ENCODE measurements at places on chromosomes 5 and 9.
A peak's percentile ranks its signal among the peaks of the same experiment; 100 is the strongest.

DNA sequence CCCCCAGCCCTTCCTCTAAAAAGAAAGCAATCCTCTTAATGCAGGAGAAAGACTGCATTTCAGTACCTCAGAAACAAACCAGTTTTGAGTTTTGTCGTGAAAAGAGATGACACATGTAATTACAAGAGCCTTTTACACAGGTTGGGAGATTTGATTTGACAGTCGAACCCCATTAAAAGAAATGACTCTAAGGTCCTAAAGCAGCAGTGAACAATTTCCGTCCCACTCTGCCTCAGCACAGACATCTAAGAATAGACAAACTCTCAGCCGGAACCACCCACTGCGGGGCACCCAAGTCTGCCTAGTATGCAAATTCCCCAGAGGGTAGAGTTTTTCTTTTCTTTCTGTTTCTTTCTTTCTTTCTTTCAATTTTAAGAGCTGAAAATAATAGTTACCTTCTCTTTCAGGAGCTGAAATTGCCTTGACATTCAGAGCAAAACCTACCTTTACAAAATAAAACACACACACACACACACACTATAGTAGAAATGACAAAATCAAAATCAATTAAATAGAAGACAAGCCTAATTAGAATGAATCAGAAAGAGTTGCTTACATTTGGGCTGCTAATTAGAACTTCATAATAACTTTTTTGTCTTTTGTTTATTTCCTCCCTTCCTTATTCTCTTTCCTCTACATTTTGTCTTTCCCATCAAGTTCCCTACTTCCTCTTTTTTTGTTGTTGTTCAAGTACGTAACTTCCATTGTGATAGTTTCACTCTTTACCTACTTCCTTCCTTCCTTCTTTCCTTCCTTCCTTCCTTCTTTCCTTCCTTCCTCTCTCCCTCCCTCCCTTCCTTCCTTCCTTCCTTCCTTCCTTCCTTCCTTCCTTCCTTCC lies 65.1 kb downstream of the BASP1 start:
- DNase-seq, result no peak

DNA sequence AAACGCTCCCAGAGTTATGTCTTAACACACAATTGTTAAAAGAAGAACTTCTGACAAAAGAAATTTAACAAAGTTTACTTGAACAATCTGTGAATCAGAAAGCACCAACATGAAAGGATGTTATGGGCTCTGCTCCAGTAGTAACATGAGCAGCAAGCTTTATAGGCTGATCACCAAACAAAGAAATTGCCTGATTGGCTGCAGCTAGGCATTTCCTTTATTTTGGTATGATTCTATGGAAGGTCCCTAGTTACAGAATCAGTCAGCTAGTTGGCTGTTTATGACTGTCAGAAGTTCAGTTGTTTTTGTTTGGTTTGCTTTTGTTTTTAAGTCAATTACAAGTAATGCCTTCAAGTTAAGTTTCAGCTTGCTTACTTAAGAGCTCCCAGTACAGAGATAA lies 102.4 kb upstream of the SMC2 start:
- DNase-seq, result no peak

DNA sequence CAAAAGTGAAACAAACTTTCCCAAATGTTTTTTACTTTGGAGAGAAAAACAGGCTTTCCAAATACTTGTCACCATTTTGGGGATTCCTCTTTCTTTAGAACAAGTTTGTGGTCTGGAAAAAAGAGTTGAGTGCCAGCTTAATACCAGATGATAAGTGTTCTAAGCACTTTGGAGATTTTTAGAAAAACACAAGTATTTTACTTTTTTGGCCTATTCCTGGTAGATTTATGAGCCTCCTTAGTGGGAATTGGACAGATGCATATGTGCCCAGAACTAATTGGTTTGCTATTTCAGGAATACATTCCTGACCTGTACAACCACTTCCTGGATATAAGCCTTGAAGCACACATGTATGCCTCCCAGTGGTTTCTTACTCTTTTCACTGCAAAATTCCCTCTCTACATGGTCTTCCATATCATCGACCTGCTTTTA lies 40.5 kb downstream of the GPR21 start:
- DNase-seq, result no peak

GRCh38 chr5:10222326-10222725 lies 27.4 kb downstream of the ATPSCKMT start:
- DNase-seq, result no peak

DNA sequence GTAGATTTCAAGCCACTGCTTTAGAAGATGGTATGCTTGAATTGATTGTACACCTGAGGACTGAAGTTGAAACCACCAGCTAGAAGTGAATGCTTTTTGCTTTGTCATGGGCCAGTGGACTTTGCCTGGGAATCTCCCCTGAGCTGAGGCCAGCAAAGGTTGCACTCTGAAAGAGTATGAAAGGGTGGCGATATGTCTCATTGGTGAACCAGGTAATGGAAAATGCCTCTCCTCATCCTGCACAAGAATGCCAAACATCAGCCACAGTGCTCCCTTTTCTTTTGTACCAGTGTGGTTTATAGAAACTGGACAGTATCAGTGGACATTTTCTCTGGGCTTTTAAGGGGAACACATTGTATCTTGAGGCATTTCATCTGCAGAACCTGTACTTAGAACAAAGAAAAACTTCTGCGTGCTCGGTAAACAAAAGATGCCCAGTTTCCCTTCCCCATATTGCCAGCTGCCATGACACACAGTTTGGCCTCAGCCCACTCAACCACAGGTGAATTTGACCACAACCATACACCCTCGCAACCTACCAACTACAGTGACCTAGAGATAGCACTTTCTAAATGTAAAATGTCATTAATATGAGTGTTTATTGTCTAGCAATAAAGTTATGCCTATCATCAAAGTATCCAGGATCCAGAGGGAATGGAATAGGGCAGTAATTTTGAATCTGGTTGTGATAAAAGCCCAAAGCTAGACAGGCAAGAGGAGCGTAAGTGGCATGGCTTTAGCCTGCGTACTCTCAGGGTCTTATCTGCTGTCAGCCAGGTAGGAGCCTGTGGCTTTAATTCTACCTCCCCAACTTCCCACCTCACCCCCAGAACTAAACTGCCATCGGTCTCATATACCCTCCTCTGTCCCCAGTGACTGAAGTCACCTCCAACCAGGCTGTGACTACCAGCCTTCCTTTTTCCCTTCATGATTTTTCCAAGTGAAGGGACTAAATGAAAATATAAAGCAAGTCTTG lies 79.5 kb upstream of the LHFPL2 start:
- no peak for DNase-seq

GRCh38 chr5:66066826-66067225 lies 77.3 kb upstream of the SREK1 start:
- DNase-seq, result no peak

DNA sequence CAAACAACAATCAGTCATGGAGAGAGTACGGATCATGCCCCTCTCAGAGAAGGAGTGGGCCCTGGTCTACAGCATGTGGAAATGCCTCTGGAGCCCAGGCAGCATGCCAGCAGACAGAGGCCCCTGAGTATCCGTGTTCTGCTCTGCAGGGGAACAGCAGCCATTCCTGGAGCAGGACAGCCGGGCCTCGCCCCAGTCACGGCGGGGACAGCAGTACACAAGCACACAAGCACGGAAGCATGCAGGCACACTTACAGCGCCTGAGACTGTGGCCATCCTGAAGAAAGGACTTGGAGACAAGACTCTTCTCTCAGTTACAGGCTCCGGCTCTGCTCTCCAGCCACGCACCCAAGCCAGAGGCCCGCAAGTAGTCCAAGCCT lies 102.6 kb upstream of the ALDH1B1 start:
- DNase-seq, result peak; percentile 62
